Astrocyte of the spinal cord (primary cell): ENCODE measurements at places on chromosomes 7 and 10.

- no peak for DNase-seq
These were observed 85.2 kb downstream of the SORBS1 start for GRCh38 chr10:95475827-95476468.

GRCh38 chr10:67115972-67116371 is 190.1 kb downstream of the LRRTM3 start:
- peak; percentile 69 for DNase-seq

- no peak for DNase-seq
These were observed 1.7 kb upstream of the VGF start for GRCh38 chr7:101166909-101167644.

DNA sequence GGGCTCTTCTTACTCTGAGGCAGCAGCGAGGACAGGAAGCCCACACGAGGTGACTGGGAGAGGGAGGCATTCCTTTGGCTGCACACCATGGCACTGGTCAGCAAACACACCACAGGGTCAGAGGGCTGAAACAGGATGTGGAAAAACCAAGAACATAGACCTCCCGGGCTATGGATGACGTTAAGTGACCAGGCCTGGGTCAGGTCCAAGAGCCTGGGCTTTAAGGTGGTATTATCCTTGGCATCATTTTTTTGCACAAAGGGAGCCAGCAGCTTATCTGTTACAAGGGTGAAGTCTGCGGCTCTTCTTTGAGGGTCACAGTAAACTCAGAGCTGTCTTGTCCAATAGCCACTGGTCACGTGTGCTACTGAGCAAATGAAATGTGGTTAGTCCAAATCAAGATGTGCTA is 7.0 kb downstream of the WDR91 start:
- peak; percentile 91 for DNase-seq

- peak; percentile 56 for DNase-seq
These were observed 122.5 kb downstream of the OAT start for GRCh38 chr10:124296121-124296812.

- no peak for DNase-seq
These were observed 7.1 kb upstream of the KCNIP2 start for GRCh38 chr10:101850749-101851148.

DNA sequence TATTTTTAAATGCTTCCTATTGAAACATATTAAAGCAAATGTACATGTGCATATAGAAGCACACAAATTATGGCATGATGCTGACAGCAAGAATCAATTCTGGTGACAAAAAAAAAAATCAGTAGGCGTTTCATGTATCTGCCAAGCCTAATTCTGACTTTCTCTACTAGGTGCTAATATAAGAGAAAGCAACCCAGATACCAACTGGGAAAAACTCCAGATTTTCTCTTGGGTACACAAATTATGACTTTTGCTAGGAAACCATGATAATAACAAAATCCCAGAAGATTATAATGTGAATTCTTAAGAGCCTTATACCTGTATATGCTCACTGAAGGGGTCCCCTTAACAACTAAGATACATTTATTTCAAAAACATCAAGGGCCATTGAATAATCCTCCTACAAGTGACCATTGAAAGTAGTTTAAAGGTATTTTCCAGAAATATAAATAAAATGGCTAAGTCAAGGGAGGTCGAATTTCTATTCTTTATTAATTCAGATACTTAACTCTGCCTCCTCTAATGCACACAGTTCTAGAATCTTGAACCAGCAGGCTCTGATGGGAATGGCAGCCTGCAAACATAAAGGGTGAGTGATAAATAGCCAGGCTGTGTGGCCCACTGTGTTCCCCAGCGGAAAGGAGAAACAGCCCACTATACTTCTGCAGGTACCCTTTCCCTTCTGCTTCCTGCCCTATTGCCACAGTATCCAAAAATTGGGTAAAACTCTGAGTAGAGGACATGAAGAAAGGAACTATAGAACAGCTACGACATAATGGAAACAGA is 84.5 kb downstream of the DGKB start:
- DNase-seq = no peak

DNA sequence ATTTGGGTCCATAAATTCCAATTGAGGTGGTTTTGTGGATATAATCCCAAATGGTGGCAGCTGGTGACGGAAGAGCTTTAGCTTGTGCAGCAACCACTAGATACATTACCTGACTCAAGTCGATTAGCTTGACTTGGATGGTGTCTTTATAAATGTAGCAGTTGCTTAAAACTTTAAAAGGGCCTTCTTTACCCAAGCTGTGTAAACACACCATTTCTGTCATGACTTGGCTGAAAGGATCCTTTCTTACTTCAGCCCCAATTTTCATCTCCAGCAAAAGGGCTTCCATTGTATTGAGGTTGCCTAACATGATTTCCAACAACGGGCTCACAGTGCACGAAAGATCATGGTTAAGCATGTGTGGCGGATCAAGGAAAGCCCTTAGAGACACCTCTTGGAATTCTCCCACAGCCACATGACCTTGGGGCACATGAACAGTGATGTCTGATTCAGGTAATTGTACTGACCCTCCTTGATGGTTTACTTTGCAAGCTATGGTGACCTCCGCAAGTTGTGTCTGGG is 57.9 kb downstream of the MACC1 start:
- DNase-seq = no peak

- DNase-seq = no peak
These were observed 1463.4 kb upstream of the CELF2 start for GRCh38 chr10:9554321-9554720.

- DNase-seq = peak; percentile 34
These were observed 1196.9 kb downstream of the SORCS3 start for GRCh38 chr10:105837951-105838350.

DNA sequence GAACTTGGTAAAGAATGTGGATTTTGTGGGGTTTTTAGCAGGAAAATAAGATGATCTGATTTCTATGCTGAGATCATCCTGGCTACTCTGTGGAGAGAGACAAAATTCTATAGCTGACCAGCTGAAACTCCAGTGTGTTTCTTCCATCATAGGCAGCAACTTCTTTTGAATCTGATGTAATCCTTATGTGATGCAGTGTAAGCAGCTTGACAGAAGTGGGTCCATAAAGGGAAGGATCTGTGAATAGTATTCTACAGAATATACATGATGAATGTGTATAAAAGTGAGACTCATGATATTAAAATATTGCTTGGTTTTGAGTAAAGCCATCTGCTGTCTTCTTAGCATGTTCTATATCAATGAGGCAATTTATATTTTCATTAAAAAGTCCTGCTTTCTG is 4.4 kb downstream of the MYO3A start:
- DNase-seq = no peak

DNA sequence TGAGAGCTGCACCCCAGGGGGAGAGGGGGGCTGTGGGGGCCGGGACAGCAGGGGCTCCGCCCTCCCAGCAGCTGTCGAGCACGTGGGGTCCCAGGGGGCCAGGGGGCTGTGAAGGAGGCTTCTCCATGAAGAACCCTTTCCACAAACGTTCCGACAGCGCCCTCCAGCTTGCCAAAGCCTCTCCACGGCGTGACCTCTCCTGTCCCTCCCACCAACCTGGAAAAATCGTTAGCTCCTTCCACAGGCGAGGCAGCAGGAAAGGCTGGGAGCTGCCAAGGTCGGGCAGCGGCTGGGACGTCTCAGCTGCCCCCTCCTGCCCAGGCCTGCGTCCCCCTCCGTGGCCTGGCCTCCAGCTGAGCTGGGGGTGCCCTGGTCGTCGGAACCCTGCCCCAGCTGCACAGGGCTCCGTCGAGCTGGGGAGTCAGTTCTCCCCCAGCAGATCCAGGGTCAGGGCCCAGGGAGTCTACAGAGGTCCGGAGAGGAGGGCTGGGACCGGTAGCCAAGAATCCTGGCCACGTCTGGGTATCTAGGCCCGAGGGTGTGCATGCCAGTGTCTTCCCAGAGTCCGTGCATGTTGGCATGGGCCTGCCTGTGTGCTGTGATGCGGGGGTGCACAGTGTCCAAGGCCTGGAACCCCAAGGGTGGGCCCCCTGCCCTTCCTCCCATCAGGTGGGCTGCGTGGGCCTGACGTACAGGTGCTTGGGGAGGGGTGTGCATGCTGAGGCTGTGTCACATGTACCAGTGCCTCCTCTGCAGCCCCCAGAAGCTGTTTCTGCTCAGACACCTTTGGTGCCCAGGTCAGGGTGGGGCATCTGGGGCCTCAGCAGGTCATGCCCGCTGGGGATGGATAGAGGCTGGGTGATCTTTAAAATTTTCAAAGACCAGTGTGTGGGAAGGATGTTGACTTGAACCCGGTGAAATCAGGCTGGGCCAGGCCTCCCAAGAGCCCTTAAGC is 66.5 kb downstream of the UNCX start:
- DNase-seq = no peak

DNA sequence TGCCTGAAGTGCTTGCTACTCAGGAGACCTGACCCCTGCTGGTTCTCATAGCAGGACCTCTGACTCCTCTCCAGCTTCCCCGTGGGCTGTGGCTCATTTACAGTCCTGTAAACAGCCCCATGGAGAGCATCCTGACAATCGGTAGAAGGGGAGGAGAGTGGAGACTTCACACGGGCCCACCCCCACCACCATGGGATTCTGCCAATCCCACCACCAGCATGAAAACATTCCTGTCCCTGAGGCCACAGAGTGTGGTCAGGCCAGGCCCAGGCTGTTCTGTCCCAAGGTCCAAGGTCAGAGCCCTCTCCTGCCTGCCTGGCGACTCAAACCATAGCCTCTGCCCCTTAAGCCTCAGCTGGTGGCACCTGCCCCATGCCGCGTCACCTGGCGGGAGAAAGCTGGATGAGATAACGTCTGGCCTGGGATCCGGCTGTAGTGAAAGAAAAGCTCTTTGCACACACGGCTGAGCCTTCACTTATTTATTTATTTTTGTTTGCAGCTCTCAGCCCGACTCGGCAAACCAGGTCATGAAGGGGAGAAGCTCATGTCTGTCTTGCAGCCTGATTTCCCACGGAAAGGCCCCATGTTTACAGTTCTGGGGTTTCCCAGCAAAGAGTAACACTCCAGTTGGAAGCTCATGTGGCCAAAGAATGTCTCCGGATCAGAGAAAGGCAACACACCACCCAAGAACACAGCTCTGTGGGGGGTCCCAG is 293.6 kb upstream of the ZMIZ1 start:
- peak; percentile 81 for DNase-seq

- no peak for DNase-seq
These were observed 336.1 kb upstream of the KCND2 start for GRCh38 chr7:119936836-119937235.

DNA sequence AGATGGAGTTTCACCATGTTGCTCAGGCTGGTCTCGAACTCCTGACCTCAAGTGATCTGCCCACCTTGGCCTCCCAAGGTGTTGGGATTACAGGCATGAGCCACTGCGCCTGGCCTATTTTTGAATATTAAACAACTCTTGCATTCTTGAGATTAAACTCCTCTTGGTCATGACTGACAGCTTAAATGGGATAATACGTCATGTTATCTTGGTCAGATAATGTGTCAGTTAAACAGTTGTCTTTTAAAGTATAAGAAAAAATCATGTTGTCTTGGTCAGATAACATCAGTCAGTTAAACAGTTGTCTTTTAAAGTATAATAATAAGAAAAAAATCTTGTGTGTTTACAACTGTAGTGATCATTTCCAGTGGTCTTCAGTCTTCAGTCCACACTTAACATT is 73.6 kb upstream of the SYPL1 start:
- no peak for DNase-seq

DNA sequence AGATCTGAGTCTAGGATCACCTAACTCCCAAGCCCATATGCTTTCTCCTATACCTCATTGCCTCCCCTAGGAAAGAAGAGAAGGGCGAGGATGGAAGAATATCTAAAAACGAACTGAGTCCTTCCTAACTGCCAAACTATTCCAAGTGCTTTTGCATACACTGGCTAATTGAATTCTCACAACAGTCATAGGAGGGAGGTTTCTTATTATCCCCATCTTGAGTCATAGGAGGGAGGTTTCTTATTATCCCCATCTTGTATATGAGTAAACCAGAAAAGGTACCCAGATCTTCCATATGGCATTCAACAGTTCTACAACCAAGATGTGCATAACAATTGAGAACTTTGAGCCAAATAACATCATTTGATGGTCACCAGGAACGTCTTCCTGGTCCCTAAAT is 13.1 kb upstream of the FAM204A start:
- no peak for DNase-seq

GRCh38 chr10:95176101-95176500 is 17.9 kb upstream of the ACSM6 start:
- DNase-seq = no peak

- DNase-seq = peak; percentile 99
These were observed 6.4 kb downstream of the MAFK start for GRCh38 chr7:1536743-1537534.

DNA sequence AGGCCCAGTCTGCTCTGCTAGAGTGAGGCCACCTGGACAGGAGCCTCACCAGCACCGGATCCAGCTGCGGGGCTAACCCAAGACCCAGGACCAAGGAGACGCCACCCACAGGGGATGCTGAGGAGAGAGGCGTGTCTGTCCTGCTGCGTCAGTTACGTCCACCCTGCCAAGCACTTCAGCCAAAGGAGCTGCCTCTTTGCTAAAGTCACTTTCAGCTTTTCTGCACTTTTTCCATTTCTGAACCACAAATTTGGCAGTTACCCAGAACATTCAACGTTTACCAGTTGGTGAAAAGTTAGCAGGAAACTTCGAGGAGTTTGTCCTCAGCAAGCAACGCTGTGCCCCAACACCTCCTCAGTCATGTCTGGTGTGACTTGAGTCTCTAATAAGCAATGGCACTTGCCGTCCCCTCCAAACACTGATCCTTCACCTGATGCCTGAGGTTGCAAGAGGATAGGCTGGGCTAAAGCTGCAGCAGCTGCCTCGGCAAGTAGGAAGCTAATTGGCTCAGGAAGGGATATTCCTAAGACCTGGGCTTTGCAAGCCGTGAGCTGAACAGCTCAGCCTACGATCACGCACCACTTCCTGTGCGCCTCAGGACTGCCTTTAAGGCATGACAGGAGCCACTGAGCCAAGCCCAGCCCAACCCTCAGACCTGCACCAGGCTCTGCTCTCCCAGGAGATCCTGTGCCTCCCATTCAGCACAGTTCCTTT is 40.1 kb downstream of the KCNH2 start:
- no peak for DNase-seq

- DNase-seq = peak; percentile 54
These were observed 50.6 kb downstream of the ZNF438 start for GRCh38 chr10:30980951-30981616.

DNA sequence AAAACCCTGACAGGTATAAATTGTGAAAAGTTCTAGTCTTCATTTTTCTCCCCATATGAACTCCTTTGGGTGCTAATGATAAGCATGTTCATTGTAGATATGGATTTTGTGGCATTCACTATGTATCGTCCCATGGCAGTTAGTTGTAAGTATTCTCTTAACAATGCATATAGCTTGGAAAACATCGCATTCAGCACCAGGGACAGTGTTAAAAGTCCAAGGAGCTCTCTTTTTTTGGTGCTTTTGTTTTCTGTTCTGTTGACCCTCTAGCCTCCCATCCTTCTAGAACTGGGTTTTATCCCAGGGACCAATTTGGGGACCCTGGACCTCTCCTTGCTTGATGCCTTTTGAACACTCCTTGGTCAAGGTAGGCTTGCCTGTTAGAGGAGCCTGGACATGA is 37.7 kb downstream of the INSYN2A start:
- DNase-seq = peak; percentile 19

DNA sequence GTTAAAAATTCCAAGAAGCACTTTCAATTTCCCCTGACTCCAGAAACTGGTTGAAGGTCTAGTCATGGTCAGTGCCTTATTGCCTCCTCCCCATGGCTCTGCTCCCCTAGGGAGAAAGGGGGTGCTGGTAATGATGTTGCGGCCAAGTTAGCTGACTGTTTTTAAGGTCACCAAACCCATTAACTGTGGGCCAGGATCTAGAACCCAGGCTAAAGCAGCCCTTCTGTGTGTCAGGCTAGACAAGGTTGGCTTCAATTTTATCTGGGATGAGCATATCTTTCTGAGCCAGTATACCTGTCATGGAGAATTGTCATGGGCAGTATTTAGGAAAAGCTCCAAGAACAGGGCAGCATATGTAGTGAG is 11.2 kb upstream of the HOXA13 start:
- DNase-seq = no peak

GRCh38 chr7:108164946-108165345 is 34.8 kb upstream of the LAMB4 start:
- no peak for DNase-seq
